ENCODE measurements at places on chromosomes 6 and 20. TPM values are rescaled to one million over a fixed set of nuclear protein-coding genes. Genes with fewer than 3 reads are reported as not detected.

ADGRB3 gene
- 5.3 TPM for total RNA-seq

XKR7 gene
- total RNA-seq = not detected

LRRC73 gene
- total RNA-seq = 1.5 TPM

TP53TG5 gene
- total RNA-seq = not detected

DNA sequence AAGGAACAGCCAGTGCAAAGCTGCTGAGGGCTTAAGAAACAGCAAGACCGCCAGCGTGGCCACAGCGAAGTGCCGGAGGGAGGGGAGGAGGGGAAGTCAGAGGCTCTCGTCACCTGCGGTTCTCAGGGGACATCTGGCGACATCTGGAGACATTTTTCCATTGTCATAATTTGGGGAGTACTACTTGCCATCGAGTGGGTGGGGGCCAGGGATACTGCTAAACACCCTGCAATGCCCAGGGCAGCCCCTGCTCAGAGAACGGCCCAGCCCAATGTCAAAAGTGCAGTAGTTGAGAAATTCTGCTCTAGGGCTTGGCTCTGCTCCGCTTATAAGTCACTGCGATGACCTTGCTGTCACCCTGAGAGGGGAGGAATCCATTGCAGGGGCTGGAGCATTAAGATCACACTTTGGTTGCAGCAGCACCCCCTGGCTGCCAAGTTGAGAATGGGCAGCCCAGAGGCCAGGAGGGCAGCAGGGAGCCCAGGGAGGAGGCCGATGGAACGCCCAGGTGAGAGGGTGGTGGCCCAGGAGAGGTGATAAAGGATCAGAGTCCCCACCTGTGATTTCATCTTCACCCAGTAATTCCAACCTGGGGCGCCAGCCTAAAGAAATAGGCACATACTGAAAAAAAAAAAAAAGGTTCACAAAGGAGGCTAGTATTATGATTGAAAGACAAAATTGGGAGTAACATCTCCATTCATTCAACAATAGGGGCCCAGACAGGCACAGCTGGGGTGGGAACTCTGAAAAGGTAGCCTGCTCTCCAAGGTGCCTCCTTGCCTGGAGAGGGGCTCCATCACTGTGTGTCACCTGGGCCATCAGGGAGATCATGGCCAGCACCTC, 218.2 kb downstream of the BMP7 start:
- no peaks in the 10 kb centered on the region for H3K36me3 ChIP-seq

GRCh38 chr6:156658186-156658965, 118.8 kb upstream of the ARID1B start:
- no peak overlapping the region for H3K4me3 ChIP-seq
- H3K27ac ChIP-seq = peak overlapping the region; percentile 28
- no peaks in the 10 kb centered on the region for H3K27me3 ChIP-seq
- H3K4me1 ChIP-seq = no peaks in the 10 kb centered on the region
- H3K36me3 ChIP-seq = no peaks in the 10 kb centered on the region

DNA sequence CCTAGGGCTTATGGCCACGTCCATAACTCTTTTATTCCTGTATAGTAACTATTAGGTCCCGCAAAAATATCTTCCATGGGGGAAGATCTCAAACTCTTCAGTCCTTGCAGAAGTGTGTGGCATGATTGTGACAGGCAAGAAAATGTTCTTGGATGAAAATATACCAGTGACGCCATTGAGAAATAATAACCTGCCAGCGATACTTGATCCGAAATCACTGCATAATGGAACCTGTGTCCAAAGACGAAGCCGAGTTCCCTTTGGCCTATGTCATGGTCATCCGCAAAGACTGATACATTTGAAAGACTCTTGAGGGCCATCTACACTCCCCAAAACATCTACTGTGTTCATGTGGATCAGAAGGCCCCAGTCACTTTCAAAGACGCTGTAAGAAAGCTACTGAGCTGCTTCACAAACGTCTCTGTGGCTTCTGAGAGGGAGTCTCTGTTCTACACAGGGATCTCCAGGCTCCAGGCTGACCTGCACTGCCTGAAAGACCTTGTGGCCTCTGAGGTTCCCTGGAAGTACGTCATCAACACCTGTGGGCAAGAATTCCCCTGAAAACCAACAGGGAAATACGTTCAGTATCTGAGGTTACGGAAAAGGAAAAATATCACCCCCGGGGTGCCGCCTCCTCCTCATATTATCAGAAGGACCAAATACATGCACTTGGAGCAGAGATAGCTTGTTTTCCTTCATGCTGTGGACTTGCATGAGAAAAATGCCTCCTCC, 6.9 kb upstream of the GCNT2 start:
- no peaks in the 10 kb centered on the region for H3K36me3 ChIP-seq
- H3K27ac ChIP-seq = no peak overlapping the region
- no peak for DNase-seq
- H3K4me1 ChIP-seq = no peaks in the 10 kb centered on the region
- no peaks in the 10 kb centered on the region for H3K27me3 ChIP-seq

- H3K4me3 ChIP-seq = no peak overlapping the region
- no peaks in the 10 kb centered on the region for H3K27me3 ChIP-seq
- no peak overlapping the region for H3K27ac ChIP-seq
- H3K36me3 ChIP-seq = no peaks in the 10 kb centered on the region
These were observed 396.9 kb upstream of the EYS start for GRCh38 chr6:66103954-66104353.

GRCh38 chr6:132568611-132569010, 1.5 kb upstream of the TAAR6 start:
- no peaks in the 10 kb centered on the region for H3K36me3 ChIP-seq
- DNase-seq = no peak
- H3K27ac ChIP-seq = no peak overlapping the region
- no peak overlapping the region for H3K4me3 ChIP-seq
